Effector memory CD4-positive, alpha-beta T cell (primary cell): ENCODE measurements at places on chromosomes 7 and 10.

DNA sequence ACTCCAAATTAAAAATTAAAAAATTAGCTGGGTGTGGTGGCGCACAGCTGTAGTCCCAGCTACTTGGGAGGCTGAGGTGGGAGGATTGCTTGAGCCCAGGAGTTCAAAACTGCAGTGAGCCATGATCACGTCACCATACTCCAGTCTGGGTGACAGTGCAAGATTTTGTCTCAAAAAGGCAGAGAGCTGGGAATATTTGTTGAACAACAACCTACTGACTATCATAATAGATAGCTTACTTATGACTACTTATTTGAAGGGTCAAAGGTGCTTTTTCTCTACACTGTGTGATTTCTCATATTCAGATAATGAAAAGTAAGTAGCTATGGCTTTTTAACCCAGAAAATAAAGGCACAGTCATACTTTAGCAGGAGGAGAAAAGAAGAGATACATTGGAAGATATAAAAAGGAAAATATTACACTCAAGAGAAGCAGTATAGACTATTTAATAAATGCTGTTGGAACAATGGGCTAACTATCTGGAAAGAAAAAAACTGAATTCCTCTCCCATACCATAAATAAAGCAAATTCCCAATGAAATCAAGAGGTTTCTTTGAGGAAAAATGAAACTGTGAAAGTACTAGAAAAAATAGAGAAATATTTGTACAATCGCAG, 6.7 kb downstream of the GSDME start:
- H3K4me3 ChIP-seq: no peak overlapping the region
- no peak for DNase-seq
- no peaks in the 10 kb centered on the region for H3K27me3 ChIP-seq
- no peaks in the 10 kb centered on the region for H3K36me3 ChIP-seq
- H3K4me1 ChIP-seq: no peaks in the 10 kb centered on the region

DNA sequence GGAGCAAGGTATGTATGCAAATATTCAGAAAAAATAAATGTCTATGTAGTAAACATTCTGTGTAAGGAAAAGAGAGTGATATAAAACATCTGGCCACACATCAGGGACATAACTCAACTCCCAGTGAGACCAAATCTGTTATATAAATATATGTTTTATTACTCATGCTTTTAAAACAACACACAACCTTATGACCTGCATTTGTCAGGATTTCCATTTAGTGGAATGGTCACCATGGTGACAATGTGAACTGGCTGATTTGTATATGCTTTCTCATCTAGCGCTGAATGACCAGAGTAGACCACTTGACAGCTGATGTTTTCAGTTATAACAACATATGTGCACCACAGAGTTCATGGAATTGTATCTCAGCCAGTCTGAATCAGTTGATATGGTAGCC, 551.7 kb downstream of the HTR7 start:
- H3K4me1 ChIP-seq: no peaks in the 10 kb centered on the region
- no peaks in the 10 kb centered on the region for H3K27me3 ChIP-seq
- H3K27ac ChIP-seq: no peak overlapping the region

- H3K36me3 ChIP-seq: peaks cover 2% of the 10 kb centered on the region
- no peak for DNase-seq
- no peak overlapping the region for H3K4me3 ChIP-seq
- peaks cover 9% of the 10 kb centered on the region for H3K4me1 ChIP-seq
- no peak overlapping the region for H3K27ac ChIP-seq
These were observed 25.1 kb downstream of the UPP1 start for GRCh38 chr7:48114115-48114514.

DNA sequence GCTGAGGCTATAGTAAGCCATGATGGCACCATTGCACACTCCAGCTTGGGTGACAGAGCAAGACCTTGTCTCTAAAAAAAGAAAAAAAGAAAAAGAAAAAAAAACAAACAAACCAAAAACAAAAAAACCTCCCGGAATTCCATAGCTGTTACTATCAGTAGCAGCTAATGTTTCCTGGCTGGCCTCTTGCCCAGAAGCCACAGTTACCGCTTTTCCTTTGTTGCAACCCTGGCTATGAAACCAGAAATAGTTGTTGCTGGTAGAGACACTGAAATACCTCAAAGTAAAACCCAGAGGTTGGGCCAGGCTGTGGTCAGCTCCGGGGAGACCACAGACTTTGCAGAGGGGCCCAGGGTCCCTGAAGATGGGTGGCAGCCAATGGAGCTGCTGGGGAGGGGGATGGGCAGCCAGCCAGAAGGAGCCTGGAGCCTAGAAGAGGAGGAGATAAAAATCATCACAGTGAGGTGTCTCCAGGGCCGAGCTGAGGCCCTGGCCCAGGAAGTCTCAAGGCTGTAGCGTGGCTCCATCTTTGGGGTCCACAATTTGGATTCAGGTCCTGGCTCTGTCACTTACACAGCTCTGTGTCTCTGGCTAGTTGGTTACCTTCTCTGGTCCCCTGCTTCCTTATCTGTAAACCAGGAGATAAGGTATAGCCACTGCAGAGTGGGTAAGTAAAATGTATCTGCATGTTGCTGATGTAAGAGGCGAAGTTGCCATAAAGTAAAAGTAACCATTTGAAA, 3.4 kb upstream of the CHST12 start:
- H3K27ac ChIP-seq: peak overlapping the region; percentile 32
- no peaks in the 10 kb centered on the region for H3K36me3 ChIP-seq
- no peaks in the 10 kb centered on the region for H3K27me3 ChIP-seq
- no peak for DNase-seq
- peaks cover 16% of the 10 kb centered on the region for H3K4me1 ChIP-seq

DNA sequence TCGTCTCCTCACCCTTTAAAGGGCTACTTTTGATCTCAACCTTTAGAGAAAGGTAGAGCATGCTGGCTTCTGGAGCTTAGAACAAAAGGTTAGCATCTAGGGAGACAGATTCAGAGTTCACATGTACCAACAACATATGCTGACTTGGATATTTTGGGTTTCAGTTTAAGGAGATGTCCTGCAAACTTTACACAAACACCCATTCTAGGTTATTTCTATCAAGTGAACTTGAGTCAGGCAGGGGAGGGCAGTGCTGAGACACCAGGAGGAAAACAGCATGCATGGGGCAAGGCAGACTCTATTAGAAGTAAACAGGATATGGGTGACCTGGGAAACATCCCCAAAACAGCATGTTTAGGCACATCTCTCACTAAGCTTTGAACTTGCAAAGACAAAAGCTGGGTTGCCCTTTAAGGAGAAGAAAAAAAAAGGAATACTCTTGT, 43.8 kb downstream of the ARL4A start:
- H3K27me3 ChIP-seq: no peaks in the 10 kb centered on the region
- H3K4me3 ChIP-seq: no peak overlapping the region
- DNase-seq: no peak
- H3K36me3 ChIP-seq: no peaks in the 10 kb centered on the region
- H3K4me1 ChIP-seq: peaks cover 11% of the 10 kb centered on the region

- no peaks in the 10 kb centered on the region for H3K36me3 ChIP-seq
- no peaks in the 10 kb centered on the region for H3K4me1 ChIP-seq
- DNase-seq: no peak
- H3K27ac ChIP-seq: no peak overlapping the region
These were observed 63.2 kb upstream of the FHIP2A start for GRCh38 chr10:114758331-114758730.

DNA sequence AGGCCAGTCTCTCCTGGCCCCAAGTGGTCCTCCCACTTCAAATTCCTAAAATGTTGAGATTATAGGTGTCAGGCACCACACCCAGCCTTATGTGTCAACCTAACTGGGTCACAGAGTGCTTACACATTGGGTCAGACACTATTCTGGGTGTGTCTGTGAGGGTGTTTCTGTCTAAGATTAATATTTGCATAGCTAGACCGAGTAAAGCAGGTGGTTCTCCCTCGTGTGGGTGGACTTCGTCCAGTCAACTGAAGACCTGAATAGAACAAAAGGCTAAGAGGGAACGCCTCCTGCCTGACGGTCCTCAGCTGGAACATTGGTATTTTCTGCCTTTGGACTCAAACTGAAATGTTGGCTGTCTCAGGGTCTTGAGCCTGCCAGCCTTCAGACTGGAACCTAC, 11.5 kb downstream of the PPIF start:
- H3K4me3 ChIP-seq: no peak overlapping the region
- no peak for DNase-seq
- peaks cover 27% of the 10 kb centered on the region for H3K36me3 ChIP-seq
- H3K4me1 ChIP-seq: peaks cover 3% of the 10 kb centered on the region

DNA sequence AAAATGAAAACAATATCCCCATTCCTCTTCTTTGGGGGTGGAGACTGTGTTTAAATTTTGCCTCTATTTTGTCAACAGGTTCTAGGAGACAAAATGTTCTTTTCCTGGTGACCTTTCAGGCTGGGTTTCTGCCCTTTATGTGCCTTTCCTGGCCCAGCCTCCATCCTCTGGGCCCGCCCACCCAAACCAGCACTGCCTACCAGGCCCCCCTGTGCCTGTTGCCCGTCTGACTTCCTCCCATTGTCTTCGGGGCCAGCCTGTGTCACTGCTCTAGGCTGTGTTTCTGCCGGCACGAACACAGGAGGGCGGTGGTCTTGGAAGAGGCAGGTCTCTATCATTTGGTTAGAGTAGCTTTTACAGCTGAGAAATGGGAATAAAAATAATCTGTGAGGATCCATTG, 13.9 kb downstream of the TSPAN14 start:
- H3K4me1 ChIP-seq: peaks cover 91% of the 10 kb centered on the region
- peaks cover 9% of the 10 kb centered on the region for H3K36me3 ChIP-seq
- peak; percentile 49 for DNase-seq

DNA sequence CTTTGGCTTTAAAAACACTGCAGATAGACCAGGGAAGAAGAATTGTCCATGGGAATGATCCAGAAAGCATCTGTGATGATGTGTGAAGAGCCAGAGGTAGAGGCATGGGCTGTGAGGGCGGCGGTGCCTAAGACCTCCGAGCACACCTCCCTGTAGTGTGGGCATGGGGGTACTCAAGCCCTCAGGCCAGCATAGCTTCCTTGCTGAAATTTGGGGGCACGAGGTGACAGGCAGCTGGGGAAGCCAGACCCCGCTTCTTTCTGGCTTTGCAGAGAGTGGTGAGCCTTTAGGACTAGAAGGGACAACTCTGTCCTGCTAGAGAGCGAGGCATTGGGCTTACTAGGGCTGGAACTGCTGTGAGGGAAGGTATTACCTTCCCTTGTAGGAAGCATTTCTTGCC, 187.7 kb upstream of the SH2B2 start:
- H3K27ac ChIP-seq: no peak overlapping the region
- no peak overlapping the region for H3K4me3 ChIP-seq
- H3K4me1 ChIP-seq: no peaks in the 10 kb centered on the region
- no peak for DNase-seq

DNA sequence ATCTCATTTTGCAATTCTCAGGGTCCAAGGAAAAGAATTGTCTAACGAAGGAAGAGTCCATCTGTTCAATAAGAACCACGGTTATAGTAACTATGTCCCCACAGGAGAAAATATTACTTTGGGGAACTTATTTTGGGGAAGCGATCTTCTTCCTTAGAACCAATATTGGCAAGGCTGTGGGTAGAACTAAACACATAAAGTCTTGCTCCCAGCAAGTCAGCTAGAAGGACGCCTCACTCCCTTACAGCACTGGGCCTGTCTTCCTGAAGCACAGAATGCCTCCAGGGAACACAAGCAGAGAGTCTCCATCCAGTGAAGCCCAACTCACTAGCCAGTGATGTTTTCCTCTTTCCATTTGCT, 30.2 kb downstream of the C10orf71 start:
- no peaks in the 10 kb centered on the region for H3K27me3 ChIP-seq
- no peaks in the 10 kb centered on the region for H3K4me1 ChIP-seq
- no peak overlapping the region for H3K27ac ChIP-seq
- no peaks in the 10 kb centered on the region for H3K36me3 ChIP-seq
- H3K4me3 ChIP-seq: no peak overlapping the region

- DNase-seq: no peak
- no peak overlapping the region for H3K4me3 ChIP-seq
- H3K27me3 ChIP-seq: no peaks in the 10 kb centered on the region
- no peaks in the 10 kb centered on the region for H3K4me1 ChIP-seq
- no peaks in the 10 kb centered on the region for H3K36me3 ChIP-seq
These were observed 278.9 kb downstream of the ZWINT start for GRCh38 chr10:56082169-56082568.

GRCh38 chr10:117718986-117719920, 176.7 kb downstream of the EMX2 start:
- H3K36me3 ChIP-seq: no peaks in the 10 kb centered on the region
- H3K4me1 ChIP-seq: no peaks in the 10 kb centered on the region
- no peak overlapping the region for H3K27ac ChIP-seq
- no peak for DNase-seq
- H3K27me3 ChIP-seq: peaks cover 3% of the 10 kb centered on the region
- H3K4me3 ChIP-seq: no peak overlapping the region

- H3K36me3 ChIP-seq: peaks cover 20% of the 10 kb centered on the region
- DNase-seq: peak; percentile 11
- H3K4me1 ChIP-seq: peaks cover 7% of the 10 kb centered on the region
- H3K27ac ChIP-seq: peak overlapping the region; percentile 69
- no peaks in the 10 kb centered on the region for H3K27me3 ChIP-seq
These were observed 662 bp downstream of the POLR3A start for GRCh38 chr10:78028438-78029268.

GRCh38 chr10:68586606-68587305, 26.6 kb downstream of the TET1 start:
- no peak overlapping the region for H3K27ac ChIP-seq
- no peaks in the 10 kb centered on the region for H3K27me3 ChIP-seq
- no peaks in the 10 kb centered on the region for H3K4me1 ChIP-seq
- H3K36me3 ChIP-seq: no peaks in the 10 kb centered on the region

DNA sequence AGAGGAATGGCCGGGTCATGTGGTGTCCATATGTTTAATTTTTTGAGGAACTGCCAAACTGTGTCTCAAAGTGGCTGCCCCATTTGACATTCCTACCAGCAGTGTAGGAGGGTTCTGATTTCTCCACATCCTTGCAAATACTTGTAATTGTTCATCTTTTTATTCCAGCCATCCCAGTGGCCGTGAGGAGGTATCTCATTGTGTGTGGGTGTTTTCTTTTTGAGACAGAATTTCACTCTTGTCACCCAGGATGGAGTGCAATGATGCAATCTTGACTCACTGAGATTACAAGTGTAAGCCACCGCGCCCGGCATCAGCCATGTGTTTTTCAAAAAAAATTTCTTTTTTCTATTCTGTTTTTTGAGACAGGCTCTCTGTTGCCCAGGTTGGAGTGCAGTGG, 38.7 kb upstream of the DLG5 start:
- no peak overlapping the region for H3K27ac ChIP-seq
- no peaks in the 10 kb centered on the region for H3K36me3 ChIP-seq
- H3K4me1 ChIP-seq: no peaks in the 10 kb centered on the region
- no peak for DNase-seq
- H3K27me3 ChIP-seq: no peaks in the 10 kb centered on the region

- H3K27me3 ChIP-seq: no peaks in the 10 kb centered on the region
- DNase-seq: no peak
- no peak overlapping the region for H3K4me3 ChIP-seq
- no peak overlapping the region for H3K27ac ChIP-seq
These were observed 154.0 kb upstream of the AOAH start for GRCh38 chr7:36878288-36878687.

DNA sequence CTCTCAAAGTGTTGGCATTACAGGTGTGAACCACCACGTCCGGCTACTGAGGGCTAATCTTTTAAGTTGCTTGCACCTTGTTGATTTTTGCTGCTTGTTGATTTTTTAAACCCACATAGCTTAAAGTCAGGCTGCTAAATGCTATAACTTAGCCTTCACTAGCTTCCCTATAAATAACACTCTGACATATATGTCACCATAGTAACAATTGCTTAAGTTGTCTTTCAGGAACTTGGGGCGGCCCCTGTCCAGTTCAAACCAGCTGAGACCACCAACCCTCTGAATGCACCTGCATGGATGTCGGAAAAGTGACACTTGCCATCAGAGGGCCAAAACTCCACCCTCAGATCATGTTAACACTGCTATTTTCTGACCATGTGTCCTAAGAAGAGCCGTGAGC, 47.3 kb downstream of the ST8SIA6 start:
- H3K27ac ChIP-seq: no peak overlapping the region
- H3K4me3 ChIP-seq: no peak overlapping the region
- H3K36me3 ChIP-seq: no peaks in the 10 kb centered on the region
- no peak for DNase-seq
- H3K27me3 ChIP-seq: no peaks in the 10 kb centered on the region
